ENCODE measurements at places on chromosomes 4 and X.

DNA sequence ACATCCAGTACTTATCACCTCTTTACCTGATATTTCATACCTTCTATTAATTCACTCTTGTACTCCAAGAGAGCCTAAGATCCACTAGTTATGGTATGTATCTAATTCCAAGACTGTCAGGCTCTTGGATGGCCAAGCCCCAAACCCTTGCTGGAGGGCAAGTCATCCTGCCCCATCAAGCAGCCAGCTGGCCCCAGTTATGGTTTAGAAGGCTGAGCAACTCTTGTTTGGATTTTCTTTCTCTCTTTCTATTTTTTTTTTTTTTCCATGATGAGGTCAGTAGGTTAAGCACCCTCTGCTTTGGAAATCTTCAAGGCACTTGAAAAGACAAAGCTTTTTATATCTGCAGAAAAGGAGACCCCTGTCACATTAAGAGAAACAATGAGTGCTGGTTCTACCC lies 10.9 kb upstream of the FGF16 start:
- no peak for DNase-seq

DNA sequence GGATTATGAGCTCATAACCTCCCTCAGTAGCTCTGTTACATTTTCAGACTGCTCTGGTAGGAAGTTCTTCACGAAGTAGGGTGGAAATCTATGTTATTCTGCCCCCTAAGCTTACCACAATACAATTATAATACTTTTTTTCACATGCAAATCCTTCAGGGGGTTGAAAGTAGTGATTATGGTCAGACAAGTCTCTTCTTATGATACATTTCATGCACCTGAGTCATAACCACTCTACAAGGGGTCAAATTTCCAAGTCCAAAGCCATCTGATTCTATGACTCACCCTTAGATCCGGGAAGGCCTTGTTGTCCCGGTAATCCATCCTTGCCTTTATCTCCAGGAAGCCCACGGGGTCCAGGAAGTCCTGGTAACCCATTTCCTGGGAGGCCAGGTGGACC lies 95.2 kb downstream of the ATG4A start:
- DNase-seq = no peak

DNA sequence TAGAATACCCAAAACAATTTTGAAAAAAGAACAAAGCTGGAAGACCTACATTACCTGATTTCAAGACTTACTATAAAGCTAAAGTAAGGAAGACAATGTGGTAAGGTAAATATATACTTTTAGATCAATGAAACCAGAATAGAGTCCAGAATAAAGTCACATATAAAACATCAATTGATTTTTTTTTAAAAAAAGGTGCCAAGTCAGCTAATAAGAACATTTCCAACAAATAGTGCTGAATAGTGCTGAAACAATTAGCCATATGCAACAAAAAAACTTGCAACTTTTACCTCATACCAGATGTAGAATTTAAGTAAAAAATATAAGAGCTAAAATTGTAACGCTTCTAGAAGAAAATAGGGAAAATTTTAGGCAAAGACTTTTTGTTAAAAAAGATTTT lies 73.0 kb upstream of the PDHA1 start:
- no peak for DNase-seq

DNA sequence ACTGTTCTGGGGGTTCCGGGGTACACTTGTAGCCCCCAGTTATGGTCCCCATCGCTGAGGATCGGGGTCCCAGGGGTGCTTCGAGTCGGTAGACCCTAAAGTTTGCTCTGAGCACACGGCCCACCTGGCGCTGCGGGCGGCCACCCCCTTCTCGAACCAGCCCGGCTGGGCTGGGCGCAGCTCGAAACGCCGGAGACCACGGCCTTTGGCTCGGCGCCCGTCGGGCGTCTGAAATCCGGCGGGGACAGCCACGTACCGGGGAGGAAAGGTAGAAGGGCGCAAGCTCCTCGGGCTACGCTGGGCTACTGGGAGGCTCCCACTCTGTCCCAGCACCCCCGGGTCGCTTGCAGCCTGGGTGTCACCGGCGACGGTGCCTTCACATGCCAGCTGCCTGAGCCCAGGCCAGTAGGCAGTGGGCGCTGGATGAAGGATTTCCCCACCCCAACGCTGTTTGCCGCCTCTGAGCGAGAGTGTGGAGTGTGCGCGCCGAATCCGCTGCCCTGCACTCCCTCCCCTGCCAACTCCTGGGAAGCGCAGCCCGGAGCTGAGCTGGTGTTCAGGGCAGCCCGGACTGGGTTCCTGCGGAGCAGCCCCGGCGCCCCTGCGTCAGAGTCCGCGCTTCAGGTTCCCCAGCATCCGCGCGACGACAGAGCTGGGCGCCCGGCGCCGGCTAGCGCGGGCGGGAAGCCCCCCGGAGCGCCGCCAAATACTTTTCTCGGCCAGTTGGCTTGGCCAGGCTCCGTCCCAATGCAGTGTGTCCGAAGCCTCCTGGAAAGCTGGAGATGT lies 637 bp downstream of the MAMLD1 start:
- DNase-seq = no peak

- no peak for DNase-seq
Observed at GRCh38 chr4:55321707-55322264, 24.3 kb upstream of the SRD5A3 start.

GRCh38 chrX:49862093-49862492 lies 17.2 kb upstream of the USP27X start:
- DNase-seq = no peak

GRCh38 chrX:143455046-143455445 lies 62.2 kb downstream of the SPANXN3 start:
- DNase-seq = no peak

- no peak for DNase-seq
Observed at GRCh38 chr4:57378766-57379165, 268.6 kb upstream of the IGFBP7 start.

DNA sequence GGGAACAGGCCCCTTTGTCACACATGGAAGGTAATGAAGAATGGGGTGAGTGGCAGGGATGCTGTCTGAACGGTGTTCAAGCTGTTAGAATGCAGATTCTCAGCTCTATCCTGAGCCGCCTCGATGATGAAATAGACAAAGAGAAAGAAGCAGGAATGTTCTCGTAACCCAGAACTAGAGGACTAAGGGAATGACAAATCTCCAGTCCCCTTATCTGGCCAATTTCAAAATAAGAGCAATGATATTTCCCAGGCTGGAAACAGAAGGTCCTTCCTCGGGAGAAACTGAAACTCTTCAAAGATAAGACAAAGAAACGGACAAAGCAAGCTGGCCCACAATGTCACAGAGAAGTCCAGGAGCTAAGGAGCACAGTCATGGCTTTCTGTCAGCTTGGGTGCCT lies 29.5 kb upstream of the MTNR1A start:
- no peak for DNase-seq

GRCh38 chr4:124085561-124086180 lies 626.9 kb downstream of the ANKRD50 start:
- DNase-seq = no peak

GRCh38 chr4:2360396-2360730 lies 58.1 kb downstream of the ZFYVE28 start:
- DNase-seq = no peak

DNA sequence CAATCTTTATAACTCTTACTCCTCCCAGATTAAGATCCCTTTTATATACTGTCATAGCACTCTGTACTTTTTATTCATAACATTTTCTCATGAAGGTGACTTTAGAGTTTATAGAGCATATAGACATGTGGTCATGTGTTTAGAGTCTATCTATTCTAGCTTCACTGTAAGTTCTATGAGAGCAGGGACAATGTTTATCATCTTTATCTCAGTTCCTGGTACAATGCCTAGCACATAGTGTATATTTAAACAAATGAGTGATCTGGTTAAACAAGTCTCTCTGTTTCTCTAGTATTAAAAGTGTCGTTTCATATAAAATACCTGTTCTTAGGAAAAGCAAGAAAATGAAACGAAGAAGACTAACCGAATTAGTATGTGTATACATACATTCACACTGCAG lies 3.2 kb downstream of the CXCL6 start:
- DNase-seq = no peak

- peak; percentile 22 for DNase-seq
Observed at GRCh38 chr4:152063621-152064240, 302.9 kb upstream of the GATB start.

GRCh38 chr4:6230502-6230785 lies 30.1 kb upstream of the JAKMIP1 start:
- no peak for DNase-seq

GRCh38 chrX:71532078-71532752 lies 689 bp upstream of the OGT start:
- DNase-seq = peak; percentile 37

GRCh38 chr4:89781321-89781720 lies 55.6 kb downstream of the SNCA start:
- DNase-seq = no peak

- no peak for DNase-seq
Observed at GRCh38 chr4:169869490-169869889, 111.7 kb upstream of the HPF1 start.

DNA sequence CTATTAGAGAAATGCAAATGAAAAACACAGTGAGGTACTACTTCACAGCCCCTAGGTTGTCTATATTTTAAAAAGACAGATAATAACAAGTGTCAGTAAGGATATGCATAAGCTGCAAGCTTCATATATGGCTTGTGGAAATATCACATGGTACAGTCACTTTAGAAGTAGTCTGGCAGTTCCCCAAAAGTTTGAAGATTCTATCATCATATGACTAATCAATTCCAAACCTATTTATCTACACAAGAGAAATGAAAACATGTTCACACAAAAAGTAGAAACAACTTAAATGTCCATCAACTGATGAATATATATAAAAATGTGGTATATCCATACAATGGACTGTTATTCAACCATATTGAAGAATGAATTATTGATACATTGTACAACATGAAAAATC lies 185.8 kb upstream of the STK26 start:
- DNase-seq = no peak

GRCh38 chrX:123447506-123447905 lies 263.4 kb downstream of the GRIA3 start:
- DNase-seq = no peak

DNA sequence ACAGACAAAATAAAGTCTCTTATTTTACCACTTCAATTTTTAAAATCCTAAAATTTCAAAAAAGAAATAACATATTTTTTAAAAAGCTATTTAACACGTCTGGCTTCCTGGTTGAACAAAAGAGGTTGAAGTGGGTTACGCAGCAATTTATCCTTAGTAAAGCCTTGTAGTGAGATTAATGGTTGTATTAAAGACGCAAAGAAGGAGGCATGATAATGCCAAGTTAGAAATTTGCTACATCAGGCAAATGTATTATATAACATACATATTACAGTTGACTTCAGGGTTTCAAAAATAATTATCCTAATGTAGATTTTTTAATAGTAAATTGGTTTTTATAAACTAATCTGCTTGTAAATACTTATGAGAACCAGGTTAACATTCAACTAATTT lies 35.3 kb downstream of the ANKRD17 start:
- DNase-seq = no peak

DNA sequence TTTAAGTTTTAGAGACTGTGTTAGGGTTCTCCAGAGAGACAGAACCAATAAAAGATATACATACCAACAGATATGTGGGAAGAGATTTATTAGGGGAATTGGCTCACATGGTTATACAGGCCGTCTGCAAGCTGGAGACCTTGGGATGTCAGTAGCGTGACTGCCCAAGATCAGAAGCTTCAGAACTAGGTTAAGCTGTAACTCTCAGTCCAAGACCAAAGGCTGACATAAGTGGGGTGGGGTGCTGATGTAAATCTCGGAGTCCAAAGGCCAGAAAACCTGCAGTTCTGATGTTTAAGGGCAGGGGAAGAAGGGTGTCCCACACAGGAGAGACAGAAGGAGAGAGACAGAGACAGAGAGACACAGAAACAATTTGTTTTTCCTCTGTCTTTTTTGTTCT lies 10.5 kb downstream of the CLDN34 start:
- no peak for DNase-seq

GRCh38 chrX:110218591-110218990 lies 99.3 kb downstream of the AMMECR1 start:
- no peak for DNase-seq

- DNase-seq = no peak
Observed at GRCh38 chrX:14027036-14027435, 2.7 kb downstream of the GEMIN8 start.

GRCh38 chrX:110419512-110419911 lies 60.9 kb downstream of the RTL9 start:
- no peak for DNase-seq

- no peak for DNase-seq
Observed at GRCh38 chr4:156953951-156954350, 17.6 kb downstream of the PDGFC start.

DNA sequence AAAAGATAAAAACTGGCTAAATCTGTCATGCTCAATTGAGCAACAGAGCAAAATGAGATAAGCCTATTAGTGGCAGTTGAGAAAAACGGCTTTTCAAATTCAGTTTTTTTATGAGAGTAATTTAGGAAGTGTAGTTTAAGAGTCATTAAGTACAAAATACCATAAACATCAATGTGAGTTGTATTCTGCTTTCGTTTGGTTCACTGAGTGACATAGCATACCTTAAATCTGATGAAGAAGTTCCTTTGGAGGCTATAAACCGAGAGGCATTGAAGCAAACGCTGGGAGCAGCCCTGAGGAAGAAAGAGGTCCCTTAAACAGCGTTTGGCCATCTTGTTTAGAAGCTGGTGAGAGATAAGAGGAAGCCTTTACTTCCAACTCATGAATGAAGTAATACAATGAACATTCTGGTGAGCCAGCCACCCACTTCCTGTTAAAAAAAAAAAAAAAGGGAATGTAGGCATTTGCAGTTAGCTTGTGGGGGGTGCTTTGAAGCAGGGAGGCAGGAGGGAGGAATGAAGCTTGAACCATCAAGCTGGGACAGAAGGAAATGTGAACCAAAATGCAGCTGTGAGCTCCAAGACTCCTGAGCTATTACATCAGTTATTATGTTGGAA lies 132.3 kb downstream of the ZNF330 start:
- DNase-seq = no peak

DNA sequence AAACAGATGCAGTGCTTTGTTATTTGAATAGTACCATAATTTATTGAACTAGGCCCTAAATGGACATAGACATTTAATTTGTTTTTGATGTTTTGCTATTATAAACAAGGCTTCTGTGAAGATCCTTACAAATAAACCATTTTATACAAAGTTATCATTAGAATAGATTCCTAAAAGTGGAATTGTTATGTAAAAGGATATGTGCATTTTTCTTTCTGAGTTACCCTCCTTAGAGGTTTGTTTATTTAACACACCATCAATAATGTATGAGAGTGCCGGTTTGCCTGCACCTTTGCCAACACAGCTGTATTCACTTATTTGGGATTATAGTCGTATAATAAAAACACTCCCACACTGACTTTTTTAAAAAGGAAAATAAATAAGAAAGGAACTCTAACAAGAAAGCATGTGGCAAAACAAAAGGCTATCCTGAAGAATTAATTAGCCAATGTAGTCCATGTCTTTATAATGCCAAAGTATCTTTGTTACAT lies 84.8 kb downstream of the PAK3 start:
- DNase-seq = no peak

DNA sequence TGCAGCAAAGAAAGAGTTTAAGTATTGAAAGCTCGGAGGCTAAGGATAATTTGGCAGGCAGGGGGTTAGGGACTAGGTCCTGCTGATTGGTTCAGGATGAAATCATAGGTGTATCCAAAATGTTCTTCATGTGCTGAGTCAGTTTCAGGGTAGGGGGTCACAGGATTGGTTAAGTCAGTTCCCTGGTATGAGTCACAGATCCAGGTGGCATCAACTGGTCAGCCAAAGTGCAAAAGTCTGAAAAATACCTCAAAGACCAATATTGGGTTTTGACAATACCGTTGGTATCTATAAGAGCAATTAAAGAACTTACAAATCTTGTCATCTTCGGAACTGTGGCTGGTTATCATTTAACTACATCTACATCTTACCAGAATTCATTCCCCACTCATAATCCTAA lies 25.6 kb upstream of the PRDM8 start:
- DNase-seq = no peak
